ENCODE measurements at places on chromosomes 1 and 21.
A peak's percentile ranks its signal among the peaks of the same experiment; 100 is the strongest.

DNA sequence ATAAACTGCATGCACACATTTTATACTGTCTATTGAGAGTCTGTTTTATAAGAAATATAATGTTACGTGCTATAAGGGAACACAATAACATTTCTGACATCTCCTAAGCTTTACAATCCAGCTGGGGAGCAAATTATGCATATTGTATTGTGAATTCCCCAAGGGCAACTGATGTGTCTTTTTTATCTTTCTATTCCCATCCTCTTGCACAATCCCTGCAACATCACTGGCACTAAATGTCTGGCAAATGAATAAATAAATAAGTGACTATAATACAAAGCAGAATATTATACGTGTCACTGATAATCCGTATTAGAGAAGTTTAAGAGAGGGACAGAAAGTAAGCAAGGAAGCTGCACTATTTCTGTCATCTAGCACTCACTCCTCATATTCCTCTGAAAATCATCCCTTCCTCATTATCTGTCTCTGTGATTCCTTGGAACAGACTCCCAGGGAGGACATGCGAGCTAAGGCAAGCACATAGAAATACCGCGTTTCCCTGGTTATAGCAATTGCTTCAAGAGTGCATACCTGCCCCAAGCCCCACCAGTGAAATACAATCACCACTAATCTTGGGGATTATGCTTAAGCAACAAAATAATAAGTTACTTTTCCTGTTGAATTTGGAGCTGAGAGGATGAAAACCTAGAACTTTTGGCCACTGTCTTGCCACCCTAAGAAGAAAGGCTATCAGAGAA is 205.4 kb downstream of the SMYD3 start:
- DNase-seq: no peak

DNA sequence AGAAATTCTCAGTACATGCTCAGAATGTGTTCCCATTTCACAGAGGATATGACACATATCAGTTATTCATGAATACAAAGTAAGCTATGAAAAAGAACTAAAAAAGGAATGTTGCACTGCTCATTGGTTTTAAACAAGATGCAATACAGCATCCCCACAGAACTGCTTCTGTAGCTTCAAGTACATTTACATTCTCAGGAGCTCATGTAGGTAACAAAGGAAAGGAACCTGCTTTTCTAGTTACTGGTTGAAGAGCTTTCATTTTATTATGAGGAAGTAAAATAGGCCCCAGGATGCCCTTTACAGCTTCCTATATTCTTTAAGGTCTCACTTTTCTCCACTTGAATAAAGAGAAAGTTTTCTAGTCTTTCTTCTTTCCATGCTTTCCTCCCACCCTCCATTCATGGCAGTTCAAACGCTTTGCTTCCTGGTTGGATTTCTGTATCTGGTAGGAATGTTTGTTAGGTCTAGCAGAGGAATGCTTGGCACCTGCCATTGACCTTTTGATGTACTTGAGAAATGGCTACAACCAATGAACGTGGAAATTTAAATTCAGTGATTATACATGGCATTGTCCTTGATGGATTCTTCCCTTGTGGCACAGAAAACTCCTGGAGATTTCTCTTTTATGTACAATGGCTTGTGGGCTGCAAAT is 27.1 kb upstream of the KCNK2 start:
- DNase-seq: no peak

GRCh38 chr21:39373634-39374033 is 24.7 kb upstream of the HMGN1 start:
- peak; percentile 37 for DNase-seq

DNA sequence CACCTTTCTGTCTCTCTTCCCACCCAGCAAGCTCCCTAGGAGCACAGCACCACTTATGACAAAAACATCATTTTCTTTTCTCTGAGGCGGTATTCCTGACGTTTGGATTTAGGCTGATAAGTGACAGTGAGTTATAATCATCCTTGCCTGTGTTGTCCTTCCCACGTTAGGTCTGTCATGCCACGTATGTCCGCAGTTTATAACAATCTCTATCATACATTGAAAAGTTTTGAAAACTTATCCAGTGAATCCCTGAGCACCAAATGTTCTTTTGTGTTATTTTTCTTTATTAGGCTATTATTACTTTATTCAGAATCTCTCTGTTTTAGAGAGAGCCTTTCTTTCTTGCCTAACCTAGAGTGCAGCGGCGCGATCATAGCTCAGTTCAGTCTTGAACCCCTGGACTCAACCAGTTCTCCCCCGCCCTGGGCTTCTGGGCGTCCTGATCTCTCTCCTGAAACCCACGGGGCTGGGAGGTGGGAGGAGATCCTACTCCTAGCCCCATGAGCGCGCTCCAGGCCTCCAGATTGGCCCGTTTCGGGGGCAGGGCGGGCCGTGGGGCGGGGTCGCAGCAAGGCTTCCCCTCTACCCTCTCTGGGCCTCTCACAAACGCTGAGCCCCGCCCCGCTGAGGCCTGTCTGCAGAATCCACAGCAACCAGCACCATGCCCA is at the start of gene GSTM2:
GSTM2 (plus strand) TSS at position 606 of the 671 bp plus-strand sequence; CDS start at position 665, 59 bp downstream.
- peak; percentile 69 for DNase-seq

- DNase-seq: no peak
Observed at GRCh38 chr1:159561497-159561896, 25.7 kb upstream of the OR10J5 start.

- no peak for DNase-seq
Observed at GRCh38 chr1:5944843-5945167, 47.4 kb downstream of the NPHP4 start.

GRCh38 chr1:66770240-66770639 is 18.0 kb downstream of the DYNLT5 start:
- DNase-seq: no peak

DNA sequence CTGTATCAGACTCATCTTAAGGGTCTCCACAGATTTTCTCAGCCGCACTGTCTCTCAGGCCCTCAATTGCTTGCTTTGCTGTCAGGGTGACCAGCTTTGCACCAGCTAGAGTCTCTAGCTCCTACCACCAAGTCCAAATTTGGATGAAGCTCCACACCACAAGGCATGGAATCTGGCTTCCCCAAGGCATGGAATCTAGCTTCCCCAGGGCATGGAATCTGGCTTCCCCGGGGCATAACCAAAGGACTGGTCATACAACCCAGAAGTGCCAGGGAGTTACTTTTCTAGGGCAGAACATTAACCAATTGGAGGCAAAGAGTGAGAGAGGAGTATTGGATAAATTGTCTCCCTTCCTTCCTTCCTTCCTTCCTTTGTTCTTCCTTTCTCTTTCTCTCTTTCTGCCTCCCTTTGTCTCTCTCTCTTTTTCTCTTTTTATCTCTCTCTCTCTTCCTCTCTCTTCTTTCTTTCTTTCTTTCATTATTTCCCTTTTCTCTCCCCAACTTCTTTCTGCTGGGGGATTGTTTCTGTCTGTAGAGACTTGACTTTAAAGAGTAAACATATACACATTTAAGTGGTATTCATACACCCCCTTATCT is 76.9 kb upstream of the HAO2 start:
- DNase-seq: no peak

DNA sequence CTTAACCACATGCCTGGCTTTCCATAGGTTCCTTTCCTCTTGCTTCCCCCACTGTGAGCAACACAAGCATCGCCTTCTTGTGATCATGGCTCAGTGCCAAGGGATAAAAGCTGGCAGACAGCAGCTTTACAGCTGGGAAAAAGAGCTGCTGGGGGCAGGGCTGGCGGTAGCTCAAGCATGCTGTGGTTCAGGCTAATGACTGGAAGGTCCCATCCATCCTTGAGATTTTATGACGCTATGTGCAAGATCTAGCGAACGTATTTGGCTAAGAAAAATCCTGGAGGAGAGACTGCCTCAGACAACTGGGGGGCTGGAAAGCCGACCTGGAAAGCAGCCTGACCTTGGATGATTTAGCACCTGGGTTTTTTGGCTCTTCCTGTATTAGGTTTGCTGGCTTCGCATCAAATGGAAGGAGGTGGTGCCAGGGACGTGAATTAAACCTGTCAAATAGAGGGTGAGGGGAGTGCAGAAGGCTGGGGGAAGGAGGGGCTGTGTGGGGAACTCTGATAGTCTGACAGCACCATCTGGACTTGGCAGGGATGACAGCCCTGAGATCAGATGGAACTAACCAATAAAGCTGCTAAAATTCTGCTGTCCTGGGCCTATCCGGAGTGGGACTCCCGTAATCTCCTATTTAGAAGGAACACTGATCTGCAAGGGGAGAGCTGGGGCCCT is 34.8 kb downstream of the ZMYND12 start:
- peak; percentile 70 for DNase-seq

- no peak for DNase-seq
Observed at GRCh38 chr1:183730107-183730724, 74.7 kb upstream of the RGL1 start.

DNA sequence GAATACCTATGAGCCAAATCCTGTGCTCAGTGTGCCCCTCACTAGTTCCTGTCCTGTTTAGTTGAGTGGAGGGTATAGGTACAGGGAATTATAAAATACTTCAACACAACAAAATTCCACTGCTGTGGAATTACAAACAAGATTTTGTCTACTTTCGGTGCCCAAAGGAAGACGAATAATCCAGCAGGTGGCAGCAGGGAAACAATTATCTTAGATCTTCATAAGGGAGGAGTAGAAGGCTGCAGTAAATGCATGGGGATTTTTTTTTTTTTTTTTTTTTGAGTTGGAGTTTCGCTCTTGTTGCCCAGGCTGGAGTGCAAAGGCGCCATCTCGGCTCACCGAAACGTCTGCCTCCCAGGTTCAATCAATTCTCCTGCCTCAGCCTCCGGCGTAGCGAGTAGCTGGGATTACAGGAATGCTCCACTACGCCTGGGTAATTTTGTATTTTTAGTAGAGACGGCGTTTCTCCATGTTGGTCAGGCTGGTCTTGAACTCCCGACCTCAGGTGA is 2.0 kb upstream of the PIP5K1A start:
- DNase-seq: peak; percentile 98

GRCh38 chr1:201870397-201870796 is 18.3 kb upstream of the SHISA4 start:
- no peak for DNase-seq

- peak; percentile 52 for DNase-seq
Observed at GRCh38 chr1:17540255-17541001, 930 bp downstream of the ARHGEF10L start.

GRCh38 chr21:21018821-21019220 is 20.6 kb downstream of the NCAM2 start:
- no peak for DNase-seq

- DNase-seq: no peak
Observed at GRCh38 chr1:182238421-182238820, 153.2 kb downstream of the GLUL start.

DNA sequence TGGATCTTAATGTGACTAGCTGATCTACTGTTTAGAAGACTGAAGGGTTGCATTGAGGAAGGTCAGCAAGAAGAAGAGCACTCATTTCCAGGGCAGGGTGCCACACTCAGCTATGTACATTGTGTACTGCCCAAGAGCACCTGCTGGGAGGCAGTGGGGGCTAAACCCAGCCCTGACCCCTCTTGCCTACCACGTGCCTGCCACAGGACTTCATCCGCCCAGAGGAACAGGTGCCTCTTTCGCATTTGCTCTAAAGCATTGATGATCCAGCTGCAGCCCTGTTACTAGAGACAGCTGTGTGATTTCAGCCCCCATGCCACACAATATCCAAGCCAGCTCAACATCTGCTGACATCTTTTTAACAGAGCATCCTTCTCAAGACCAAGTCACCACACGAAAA is 341.8 kb downstream of the LMX1A start:
- DNase-seq: no peak

DNA sequence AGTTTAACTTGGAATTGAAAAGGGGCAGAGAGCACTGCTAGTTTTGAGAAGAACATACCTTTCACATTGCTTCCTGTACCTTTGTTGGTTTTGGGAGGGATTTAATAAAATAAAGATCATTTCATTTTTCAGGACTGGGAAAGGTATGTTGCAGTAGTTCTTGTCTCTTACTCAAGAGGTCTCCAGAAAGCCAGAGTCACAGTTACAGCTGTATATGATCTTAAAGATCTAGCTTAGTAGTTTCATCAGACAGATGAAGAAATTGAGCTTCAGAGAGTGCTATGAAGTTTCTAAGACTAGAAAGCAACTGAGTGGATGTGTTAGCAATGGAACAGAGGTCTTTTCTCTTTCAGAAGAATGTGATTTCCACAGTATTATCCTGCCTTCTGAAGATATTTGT is 1.0 kb downstream of the OR10K2 start:
- DNase-seq: no peak

DNA sequence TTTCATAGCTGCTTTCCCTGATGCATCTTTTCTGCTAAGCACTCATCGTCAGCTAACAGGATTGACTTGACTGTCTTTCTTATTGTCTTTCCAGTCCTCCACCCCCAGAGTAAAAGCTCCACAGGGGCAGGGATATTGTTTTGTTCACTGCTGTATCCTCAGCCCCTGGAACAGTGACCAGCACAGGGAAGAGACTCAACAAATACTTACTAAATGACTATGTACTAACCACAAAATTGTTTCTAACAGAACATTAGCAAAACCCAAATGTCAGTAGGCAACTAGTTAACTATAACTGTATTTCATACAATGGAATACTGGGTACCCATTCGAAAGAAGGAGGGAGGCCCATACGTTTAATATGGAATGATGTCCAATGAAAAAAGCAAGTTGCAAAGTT is 53.0 kb downstream of the BCAR3 start:
- no peak for DNase-seq

DNA sequence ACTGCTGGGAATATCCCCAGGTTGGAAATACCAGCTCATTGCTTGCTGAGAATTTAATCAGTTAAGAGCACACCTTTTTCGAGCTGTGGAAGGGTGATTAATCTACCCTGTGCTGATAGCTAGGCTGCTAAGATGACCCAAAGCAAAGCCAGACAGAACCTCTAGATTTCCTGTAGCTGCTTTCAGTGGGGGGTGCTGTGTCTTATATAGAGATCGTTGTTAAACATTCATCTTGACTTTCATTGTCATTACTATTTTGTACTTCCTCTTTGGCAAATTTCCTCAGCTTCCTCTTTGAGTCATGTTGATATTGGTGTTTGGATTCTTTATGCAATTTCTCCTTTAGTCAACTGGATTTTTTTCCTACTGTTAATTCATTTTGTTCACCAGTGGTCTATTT is 155.3 kb downstream of the DISC1 start:
- peak; percentile 48 for DNase-seq

DNA sequence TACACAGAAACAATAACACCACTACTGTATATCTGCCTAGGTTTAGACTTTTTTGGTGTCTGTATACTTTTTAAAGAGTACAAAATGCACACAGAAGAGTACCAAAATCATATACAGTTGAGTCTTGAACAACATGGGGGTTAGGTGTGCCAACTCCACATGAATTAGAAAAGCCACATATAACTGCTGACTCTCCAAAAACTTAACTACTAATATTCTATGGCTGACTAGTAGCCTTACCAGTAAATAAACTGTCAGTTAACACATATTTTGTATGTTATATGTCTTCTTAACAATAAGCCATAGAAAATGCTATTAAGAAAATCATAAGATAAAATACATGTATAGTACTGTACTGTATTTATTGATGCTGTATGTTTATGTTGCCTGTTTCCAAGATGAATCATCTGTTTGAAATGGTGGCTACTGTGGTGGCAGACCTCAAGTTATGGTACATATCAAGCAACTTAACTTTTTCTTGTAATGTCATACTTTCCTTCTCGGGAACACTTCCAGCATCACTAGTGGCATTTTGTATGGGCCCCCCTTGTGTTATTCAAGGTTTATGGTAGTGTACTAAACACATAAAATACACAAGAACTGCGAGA is 71.2 kb downstream of the LHX4 start:
- DNase-seq: no peak
